ENCODE measurements at places on chromosomes 6 and 20.

DNA sequence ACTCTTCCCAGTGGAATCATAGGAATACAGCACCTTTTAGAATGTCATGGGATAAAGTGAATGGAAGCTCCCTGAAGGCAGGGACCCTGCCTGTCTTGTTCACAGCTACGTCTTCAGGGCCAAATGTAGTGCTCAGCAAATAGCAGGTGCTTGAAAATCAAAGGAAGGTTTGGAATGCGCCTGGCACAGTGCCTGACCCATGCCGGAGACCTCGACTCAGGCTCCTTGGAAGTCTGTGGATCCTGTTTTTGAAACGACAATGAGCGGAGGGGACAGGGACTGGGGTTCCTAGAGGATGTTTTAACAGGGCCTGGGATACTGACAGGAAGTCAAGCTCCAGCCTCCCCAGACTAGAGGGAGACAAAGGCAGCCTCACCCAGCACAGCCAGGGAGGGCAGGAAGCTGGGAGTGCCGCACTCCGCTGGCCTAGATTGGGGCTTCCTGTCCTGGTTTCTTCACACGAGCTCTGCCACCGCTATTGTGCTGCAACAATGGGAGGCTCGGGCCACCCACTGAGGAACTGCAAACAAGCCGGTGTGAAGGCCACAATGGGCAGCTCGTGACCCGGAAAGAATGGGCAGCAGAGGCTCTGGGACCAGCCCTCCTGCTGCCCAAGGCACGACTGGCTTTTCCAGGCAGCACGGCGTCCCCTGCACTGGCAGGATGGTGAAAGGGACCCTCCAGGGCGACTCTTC, 76.7 kb downstream of the PREX1 start:
- DNase-seq = no peak

GRCh38 chr20:32762754-32763201, 593 bp downstream of the DNMT3B start:
- DNase-seq = no peak

DNA sequence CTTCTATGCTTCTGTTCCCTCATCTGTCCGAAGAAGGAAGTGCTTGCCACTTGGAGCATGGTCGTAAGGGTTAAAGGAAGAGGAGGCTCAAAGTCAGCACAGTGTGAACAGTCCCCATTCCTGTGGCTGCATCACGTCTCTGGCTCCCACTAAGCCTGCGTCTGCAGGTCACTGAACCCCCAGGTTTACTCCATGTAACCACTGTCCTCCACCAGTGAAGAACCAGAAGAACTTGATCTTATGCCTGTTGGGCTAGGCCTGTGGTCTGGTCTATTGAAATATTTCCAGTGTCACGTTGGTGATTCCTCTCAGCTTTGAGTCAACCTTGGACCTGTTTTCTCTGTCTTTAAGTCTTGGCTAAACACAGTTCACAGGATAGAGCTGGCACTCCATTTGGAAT, 45.9 kb upstream of the SCP2D1 start:
- no peak for DNase-seq

DNA sequence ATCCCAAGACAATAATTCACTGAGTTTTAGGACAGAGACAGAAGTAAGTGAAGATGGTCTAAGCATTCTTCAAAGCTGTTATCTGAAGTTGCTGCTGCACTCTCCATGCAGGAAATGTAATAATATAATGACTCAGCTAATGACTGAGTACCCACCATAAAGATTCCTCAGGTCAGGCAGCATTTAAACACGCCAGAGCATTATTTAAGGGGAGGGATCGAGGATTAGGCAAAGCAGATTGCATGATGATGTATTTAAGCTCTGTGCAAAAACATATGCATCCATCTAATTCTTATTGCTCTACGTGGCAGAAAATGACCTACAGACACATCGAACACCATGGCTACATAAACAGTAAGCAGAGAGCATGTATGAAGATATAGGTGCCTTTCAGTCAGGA, 216.4 kb downstream of the UNC5CL start:
- DNase-seq = no peak

- no peak for DNase-seq
Observed at GRCh38 chr6:47836046-47836445, 54.2 kb downstream of the OPN5 start.
